K562 (cell line): ENCODE measurements at places on chromosomes 16 and 17. TPM values are rescaled to one million over a fixed set of nuclear protein-coding genes. Genes with fewer than 3 reads are reported as not detected.

CEP295NL gene
- not detected in 2 replicates for total RNA-seq

CISD3 gene
- total RNA-seq, result 60.7 and 78.7 TPM in 2 replicates

DBF4B gene
- total RNA-seq, result 24.0 and 26.9 TPM in 2 replicates

HOXB6 gene
- 10.6 and 14.2 TPM in 2 replicates for total RNA-seq

TMC7 gene
- total RNA-seq, result 1.5 TPM in 2 replicates

NPIPA8 gene
- 10.9 and 12.1 TPM in 2 replicates for total RNA-seq

HBA2 gene
- 443 and 467 TPM in 2 replicates for total RNA-seq

PRSS8 gene
- total RNA-seq, result 3.0 and 3.9 TPM in 2 replicates

PERCC1 gene
- total RNA-seq, result not detected in 2 replicates
